GM04504 (cell line): ENCODE measurements at places on chromosomes 4 and X.

- no peak for DNase-seq
Measured at GRCh38 chr4:128475597-128475996, 188.0 kb upstream of the PGRMC2 start.

GRCh38 chr4:813900-814299, 12.0 kb downstream of the CPLX1 start:
- no peak for DNase-seq

- DNase-seq: no peak
Measured at GRCh38 chr4:72857787-72858186, 211.7 kb downstream of the COX18 start.

- DNase-seq: no peak
Measured at GRCh38 chrX:20252381-20253231, 14.1 kb downstream of the RPS6KA3 start.

- DNase-seq: peak; percentile 1
Measured at GRCh38 chrX:21225643-21226042, 148.6 kb upstream of the CNKSR2 start.

DNA sequence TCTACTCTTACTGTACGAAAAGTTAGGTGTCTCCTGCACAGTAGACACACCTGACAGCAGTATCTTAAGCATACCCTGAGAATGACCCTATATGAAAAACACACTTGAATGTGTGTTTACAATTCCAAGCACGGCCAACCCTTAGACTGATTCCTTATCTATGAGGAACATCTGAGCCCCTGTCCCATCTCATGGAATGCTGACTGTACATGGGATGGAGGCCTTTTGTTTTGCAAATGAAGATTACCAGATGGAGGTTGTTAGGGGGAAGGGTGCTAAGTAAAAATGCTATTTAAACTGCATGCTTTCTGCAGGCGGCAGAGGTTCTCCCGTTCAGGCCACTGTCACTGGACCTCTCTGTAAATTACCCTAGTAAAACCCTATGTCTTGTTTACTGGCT, 2.2 kb downstream of the PAQR3 start:
- no peak for DNase-seq

GRCh38 chr4:109411964-109412363, 21.7 kb upstream of the SEC24B start:
- no peak for DNase-seq

GRCh38 chr4:127249066-127249766, 383.5 kb upstream of the INTU start:
- peak; percentile 23 for DNase-seq

- peak; percentile 7 for DNase-seq
Measured at GRCh38 chr4:69881173-69881773, 21.3 kb upstream of the SULT1E1 start.

DNA sequence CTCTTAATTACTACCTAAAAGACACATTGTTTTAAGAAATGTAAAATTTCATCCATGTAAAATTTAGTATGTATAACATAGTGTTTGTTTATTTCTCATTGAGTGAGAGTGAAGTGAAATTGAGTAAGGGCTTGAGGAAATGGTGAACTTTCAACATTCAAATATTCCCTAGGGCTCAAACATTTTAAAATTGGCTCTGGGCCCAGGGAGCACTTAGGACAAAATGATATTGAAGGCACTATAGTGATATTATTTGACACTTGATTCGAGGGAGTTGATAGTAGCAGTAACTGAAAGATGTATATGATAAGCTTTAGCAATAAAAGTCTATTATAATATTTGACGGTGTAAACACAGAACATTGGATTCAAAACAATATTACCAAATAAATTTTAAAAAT, 1244.0 kb upstream of the TENM3 start:
- DNase-seq: no peak
